ENCODE measurements at places on chromosomes 1 and 21.

DNA sequence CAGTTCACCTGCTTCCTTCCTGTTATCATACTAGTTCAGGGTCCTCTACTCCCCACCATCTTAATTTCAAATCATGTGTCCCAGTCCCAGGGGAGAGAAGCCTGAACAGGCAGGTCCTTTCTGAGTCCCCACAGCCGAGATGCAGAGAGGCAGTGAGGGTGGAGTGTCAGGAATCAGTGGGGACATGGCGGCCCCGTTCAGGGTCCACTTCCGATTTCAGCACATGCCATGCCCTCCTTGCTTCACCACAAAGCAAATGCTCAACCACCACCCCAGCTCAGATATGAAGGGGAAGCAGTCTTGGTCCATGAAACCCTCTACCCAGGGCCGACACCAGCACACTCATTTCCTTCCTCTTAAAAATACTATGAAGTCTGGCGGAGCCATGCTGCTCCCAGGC lies 5.2 kb upstream of the SEMA4A start:
- DNase-seq: no peak

- DNase-seq: no peak
These were observed 17.0 kb downstream of the SRRM1 start for GRCh38 chr1:24659993-24660665.

DNA sequence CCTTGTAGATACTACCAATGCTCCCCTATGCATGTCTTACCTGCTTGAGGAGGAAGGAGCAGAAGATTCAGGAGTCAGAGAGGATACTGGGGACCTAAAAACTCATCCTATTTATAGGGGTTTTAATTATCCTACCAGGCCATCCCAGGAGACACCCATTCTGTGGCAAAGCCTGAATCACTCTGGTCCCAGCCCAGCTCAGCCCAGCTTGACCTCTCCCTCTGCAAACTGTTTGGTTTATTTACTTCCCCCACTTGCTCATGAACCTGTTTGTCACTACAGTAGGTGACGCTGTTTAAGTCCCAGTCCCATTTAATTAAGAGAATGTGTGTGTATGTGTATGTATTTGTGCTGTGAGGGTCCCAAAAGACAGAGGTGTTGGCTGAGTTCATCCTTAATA lies at the start of gene RPTN:
TSS of gene RPTN (minus strand) at position 85 of the 400 bp plus-strand sequence. CDS start 1,339 bp downstream, outside the sequence.
- DNase-seq: no peak

DNA sequence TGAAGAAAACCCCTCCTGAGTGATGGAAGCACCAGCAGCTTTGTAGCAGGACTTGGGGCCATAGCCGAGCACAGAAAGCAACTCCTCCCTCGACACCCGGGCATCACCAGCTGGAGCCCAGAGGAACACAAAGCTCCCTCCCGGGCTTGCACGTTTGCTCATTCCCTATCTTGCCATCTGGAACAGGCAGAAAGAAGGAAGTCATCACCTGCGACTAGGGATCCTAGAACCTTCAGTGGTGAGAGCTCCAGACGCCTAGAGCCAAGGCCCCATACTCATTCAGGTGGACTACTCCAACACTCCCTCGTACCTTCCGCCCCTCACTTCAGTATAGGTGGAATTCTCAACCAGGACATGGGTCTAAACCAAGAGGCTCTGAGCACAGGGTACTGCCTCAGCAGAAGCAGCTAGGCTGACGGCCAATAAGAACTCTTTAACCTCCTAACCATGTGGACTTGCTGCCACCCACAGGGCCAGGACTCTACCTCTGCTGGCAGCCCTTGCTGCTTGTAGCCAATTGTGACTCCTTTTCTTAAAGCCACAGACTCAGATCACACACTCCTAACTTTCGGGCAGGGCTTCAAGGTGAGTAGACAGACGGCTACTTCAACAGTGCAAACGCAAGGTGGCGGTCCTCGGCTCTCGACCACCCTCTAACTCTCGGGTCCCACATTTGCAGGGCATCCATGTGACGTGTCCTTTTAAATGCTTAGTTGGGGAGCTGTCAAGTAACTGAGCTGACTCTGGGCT lies 65.4 kb downstream of the NPHP4 start:
- no peak for DNase-seq

DNA sequence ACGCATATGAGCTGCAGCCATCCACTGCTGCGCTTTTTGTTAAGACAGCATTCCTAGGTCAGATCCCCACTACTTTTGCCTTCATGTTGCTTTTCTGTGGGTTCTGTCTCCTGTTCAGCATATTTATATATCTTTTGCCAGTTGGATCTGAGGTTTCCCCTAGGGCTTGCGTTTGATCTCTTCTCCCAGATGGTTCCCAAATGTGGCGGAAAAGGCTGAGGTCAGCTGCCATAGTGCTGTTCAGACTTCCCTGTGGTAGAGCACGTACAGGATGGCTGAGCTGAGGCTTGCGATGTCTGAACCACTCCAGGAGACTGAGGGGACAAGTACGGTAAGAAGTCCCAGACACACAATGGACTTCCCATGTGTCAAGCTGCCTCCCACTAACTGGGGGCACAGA lies 39.8 kb downstream of the COL6A1 start:
- DNase-seq: no peak

DNA sequence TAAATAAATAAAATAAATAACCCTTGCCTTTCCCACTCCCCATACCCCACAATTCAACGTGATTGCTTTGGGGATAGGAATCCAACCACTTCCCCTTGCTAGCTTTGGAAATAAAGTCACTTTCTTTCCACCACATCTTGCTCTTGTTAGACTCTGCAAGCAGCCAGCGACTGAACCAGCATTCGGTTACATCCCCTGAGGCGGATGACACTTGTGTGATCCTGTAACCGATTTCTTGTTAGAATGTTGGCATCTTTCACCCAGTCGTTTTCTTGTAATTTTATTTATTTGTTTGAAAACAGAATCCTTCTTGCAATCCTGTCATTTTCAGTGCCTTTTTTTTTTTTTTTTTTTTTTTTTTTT lies 1.6 kb upstream of the IFNGR2 start:
- DNase-seq: no peak

DNA sequence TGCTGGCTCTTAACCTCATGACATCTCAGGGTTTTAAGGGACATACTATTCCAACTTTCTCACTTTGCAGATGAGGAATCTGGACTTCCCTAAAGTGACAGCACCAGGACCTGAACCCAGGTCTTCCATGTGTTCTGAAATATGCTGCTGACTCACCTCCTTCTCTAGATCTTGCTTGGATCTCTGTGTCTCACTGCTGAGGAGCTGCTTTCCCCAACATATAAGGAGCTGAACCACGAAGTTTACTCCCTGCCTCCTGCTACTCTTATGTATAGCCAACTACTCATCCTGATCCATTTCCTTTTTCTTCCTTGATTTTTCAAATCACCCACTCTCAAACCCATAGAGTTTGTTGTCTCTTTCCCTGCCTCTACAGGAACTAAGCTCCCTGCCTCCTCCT lies 38.2 kb downstream of the ALG14 start:
- DNase-seq: no peak

DNA sequence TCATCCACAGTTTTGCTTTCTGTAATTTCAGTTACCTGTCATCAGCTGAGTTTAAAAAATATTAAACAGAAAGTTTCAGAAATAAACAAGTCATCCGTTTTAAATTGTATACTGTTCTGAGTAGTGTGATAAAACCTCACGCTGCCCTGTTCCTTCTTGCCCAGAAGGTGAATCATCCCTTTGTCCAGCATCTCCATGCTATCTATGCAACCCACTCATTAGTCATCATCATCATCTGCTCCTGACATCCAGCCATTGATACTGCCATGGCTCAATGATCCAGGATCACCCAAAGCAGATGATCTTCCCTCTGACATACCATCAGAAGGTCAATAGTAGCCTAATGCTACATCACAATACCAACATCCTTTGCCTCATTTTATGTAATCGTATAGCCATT lies 198.3 kb downstream of the SLC44A5 start:
- no peak for DNase-seq

DNA sequence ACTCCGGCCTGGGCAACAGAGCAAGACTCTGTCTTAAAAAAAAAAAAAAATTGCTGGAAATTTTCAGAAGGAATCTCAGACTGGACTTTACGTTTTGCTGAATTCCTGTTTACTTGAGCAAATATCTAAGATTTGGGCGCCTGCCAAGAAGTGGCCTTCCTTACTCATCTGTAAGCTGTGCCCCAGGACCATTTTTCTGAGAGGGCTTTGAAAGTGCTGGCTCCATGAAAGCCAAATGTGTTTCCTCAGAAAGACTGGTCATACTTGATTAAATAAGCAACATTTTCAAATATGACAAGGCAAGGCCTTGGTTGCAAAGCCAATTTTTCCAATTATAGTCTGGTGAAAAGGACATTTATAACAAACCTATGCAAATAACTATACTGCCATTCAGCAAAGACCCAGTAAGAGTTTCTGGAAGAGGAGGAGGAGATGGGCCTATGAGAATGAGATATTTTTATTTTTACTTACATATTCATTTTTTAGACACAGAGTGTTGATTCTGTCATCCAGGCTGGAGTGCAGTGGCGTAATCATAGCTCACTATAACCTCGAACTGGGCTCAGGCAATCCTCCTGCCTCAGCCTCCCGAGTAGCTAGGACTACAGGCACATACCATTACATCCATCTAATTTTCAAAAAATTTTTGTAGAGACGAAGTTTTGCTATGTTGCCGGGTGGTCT lies 56.3 kb upstream of the HTR1D start:
- no peak for DNase-seq

- no peak for DNase-seq
These were observed 1.7 kb downstream of the TSPEAR start for GRCh38 chr21:44709426-44710293.
